Prostate gland (tissue), 2 donors: ENCODE measurements at places on chromosomes 7 and 10. TPM values are rescaled to one million over a fixed set of nuclear protein-coding genes. Genes with fewer than 3 reads are reported as not detected.

- no peak overlapping the region for H3K4me3 ChIP-seq
- DNase-seq: no peak
- H3K36me3 ChIP-seq: no peaks in the 10 kb centered on the region
- no peaks in the 10 kb centered on the region for H3K27me3 ChIP-seq
Observed at GRCh38 chr7:151694441-151694827, 174.7 kb upstream of the RHEB start.

DNA sequence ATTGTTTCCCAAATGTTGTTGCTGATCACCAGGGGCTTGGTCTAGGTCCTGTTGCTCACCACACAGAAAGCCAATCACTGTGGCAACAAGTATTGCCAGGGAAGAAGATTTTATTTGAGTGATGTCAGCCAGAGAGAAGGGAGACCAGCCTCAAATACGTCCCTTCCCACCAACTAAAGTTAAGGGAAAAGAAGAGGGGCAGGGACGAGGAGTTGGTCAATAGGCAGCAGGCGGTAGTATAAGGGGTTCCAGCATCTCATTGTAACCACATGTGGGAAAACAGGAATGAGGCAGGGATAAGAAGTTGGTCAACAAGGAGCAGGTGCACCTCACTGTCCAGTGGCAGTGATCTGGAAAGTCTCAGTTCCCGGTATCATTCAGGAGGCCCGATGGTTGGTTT is 138.9 kb upstream of the KCNMA1 start:
- H3K4me1 ChIP-seq: peaks cover 4% of the 10 kb centered on the region
- DNase-seq: no peak
- no peak overlapping the region for H3K4me3 ChIP-seq
- no peak overlapping the region for H3K27ac ChIP-seq

- H3K27ac ChIP-seq: no peak overlapping the region
- no peaks in the 10 kb centered on the region for H3K36me3 ChIP-seq
- H3K4me3 ChIP-seq: no peak overlapping the region
- H3K4me1 ChIP-seq: no peaks in the 10 kb centered on the region
- no peaks in the 10 kb centered on the region for H3K27me3 ChIP-seq
Observed at GRCh38 chr7:17640730-17641377, 299.4 kb downstream of the SNX13 start.

- peak; percentile 41 for DNase-seq
- no peaks in the 10 kb centered on the region for H3K4me1 ChIP-seq
- H3K27ac ChIP-seq: peak overlapping the region; percentile 89
- H3K36me3 ChIP-seq: no peaks in the 10 kb centered on the region
- H3K4me3 ChIP-seq: peak overlapping the region; percentile 63
Observed at GRCh38 chr7:99473315-99473596, 566 bp downstream of the ZNF789 start.

GRCh38 chr10:43821103-43821502 is 172.4 kb upstream of the ZNF32 start:
- no peak overlapping the region for H3K27ac ChIP-seq
- no peak for DNase-seq
- no peaks in the 10 kb centered on the region for H3K27me3 ChIP-seq
- no peak overlapping the region for H3K4me3 ChIP-seq
- no peaks in the 10 kb centered on the region for H3K4me1 ChIP-seq
- no peaks in the 10 kb centered on the region for H3K36me3 ChIP-seq

DNA sequence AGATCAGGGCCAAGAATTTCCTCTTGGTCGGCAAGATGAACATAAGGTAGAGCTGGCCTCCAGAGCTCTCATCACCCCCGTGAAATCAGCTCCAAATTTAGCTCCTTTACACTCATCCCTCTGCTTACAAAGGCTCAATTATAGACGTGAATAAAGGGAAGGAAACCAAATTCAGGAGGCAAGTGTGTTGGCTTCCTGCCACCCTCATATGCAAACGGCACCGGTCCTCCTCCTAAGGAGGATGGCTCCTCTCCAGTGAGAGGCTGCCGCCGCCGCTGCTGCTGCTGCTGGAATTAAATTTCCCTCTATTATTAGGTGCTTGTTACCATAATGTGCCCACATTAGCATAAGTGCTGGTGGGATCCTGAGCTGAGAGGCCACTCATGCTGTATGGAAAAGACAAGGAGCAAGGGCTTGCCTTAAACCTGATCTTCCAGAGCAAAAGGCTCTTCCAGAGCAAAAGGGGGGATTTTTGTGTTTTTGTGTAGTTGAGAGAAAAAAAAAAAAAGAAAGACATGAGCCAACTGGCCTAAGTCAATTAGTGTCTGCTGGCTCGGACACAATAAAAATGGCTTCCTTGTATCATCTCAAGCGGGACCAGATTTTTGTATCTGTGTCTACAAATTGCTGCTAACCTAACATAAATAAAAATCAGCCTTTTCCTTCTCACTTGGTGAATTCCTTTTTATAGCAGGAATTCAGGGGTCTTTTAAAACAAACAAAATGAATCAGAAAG is 68.4 kb downstream of the CDHR3 start:
- no peak overlapping the region for H3K27ac ChIP-seq
- no peaks in the 10 kb centered on the region for H3K4me1 ChIP-seq
- H3K4me3 ChIP-seq: no peak overlapping the region
- H3K27me3 ChIP-seq: no peaks in the 10 kb centered on the region

- no peak overlapping the region for H3K4me3 ChIP-seq
- no peak overlapping the region for H3K27ac ChIP-seq
- H3K36me3 ChIP-seq: no peaks in the 10 kb centered on the region
- DNase-seq: no peak
- no peaks in the 10 kb centered on the region for H3K4me1 ChIP-seq
Observed at GRCh38 chr7:5774136-5774535, 7.3 kb downstream of the RNF216 start.

DNA sequence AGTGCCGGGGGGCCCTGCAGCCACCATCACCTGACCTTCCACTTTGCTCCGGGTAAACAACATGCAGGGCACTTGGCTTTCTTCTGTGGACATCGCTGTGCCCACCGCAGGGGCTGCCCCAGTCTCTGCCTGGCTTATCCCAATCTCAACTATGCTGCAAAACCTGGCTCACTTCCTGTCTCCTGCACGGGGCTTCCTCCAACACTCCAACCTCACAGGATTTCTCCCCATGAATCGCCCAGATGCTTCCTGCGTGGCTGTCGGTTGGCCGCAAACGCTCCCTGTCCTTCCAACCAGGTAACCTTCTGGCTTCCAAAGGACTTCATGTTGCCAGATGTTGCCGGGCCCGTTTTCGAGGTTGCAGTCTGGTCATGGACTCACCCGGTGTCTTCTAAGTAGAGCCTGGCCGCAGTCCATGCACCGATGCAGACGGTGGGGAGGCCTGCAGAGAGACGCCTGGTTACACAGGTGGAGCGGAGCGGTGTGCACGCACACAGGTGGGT is 109.0 kb downstream of the VIPR2 start:
- H3K4me1 ChIP-seq: no peaks in the 10 kb centered on the region
- no peak overlapping the region for H3K27ac ChIP-seq
- no peak for DNase-seq

DNA sequence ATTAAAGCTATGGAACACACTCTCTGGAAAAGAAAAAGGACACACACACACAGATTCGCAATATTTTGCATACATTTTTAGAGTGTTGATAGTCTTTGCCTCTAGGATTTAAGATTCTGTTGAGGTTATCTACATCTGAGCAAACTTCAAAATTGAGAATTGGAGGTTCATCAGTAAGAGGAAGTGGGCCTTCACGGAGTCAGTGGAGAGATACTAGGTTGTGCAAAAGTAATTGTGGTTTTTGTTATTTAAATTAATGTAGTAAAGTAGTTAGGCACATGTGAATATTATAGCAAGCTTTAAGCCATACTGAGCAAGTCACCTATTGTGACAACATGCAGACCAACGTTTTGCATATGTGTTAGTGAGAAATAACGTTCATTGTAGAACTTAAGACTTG is 19.8 kb upstream of the NXPH1 start:
- H3K27me3 ChIP-seq: no peaks in the 10 kb centered on the region
- no peak overlapping the region for H3K27ac ChIP-seq
- no peak overlapping the region for H3K4me3 ChIP-seq
- DNase-seq: no peak
- H3K4me1 ChIP-seq: no peaks in the 10 kb centered on the region

DNA sequence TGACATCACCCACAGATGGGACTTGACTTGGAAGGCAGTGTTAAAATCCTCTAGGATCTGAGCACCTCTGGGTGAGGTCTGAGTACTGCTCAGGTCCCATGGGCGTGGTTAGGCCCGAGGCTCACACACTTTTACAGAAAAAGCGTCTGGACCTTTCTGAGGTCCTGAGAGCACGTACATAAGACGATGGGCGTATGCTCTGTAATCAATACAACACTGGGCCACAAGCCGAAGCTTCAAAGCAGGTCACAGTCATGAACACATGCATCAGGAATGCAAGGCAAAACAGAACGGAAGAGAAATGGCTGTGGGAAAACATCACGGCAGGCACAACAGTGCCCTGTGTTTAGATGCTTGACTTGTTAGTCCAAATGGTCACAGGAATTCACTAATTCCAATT is 112.2 kb downstream of the LARP4B start:
- H3K27me3 ChIP-seq: no peaks in the 10 kb centered on the region
- H3K36me3 ChIP-seq: peaks cover 7% of the 10 kb centered on the region
- H3K4me3 ChIP-seq: no peak overlapping the region
- no peak for DNase-seq
- no peaks in the 10 kb centered on the region for H3K4me1 ChIP-seq
- no peak overlapping the region for H3K27ac ChIP-seq

DNA sequence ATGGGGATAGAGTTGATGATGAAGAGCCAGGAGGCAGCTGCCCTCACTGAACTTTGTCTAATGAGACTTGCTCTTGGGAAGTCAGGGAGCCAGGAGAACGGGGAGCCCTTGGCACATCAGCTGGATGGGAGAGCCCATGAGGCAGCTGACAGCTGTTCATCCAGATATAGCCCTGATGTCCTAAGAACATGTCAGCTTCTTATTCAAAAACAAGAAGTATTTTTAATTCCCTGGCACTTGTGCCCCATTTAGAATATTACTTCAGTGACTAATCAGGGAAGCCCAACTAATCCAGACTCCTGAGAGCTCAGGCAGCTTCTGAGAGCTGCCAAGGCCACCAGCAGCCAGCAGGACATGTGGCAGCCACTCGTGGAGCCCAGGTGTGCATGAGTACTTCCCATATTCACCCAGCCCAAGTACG is 363.4 kb downstream of the GRID1 start:
- no peaks in the 10 kb centered on the region for H3K4me1 ChIP-seq
- DNase-seq: no peak
- no peak overlapping the region for H3K27ac ChIP-seq
- no peak overlapping the region for H3K4me3 ChIP-seq

GRCh38 chr10:85857791-85858190 is 508.8 kb downstream of the GRID1 start:
- H3K27ac ChIP-seq: no peak overlapping the region
- no peak for DNase-seq
- no peaks in the 10 kb centered on the region for H3K27me3 ChIP-seq
- no peaks in the 10 kb centered on the region for H3K36me3 ChIP-seq
- no peaks in the 10 kb centered on the region for H3K4me1 ChIP-seq

DNA sequence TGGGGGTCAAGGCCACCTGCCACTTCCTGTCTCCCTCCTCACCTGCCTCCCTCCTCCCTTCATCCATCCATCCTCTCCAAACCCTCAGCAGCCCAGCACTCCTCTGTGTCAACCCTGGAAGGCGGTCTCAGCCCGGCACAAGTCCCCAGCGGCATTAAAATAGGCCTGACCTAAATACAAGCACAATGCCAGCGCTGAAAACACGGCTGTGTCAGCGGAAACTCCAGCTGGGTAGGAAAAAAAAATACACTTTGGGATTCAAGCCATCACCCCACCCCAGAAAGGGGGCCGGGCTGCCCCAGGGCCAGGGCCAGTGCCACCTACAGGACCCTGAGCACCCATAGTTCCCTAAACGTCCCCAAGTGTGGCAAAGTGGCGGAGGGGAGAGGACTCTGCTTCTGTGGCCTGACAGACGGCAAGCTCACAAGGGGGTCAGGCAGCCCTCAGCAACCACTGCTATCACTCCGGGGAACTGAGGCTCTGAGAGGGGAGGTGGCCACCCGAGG is 22.7 kb upstream of the GTF2IRD1 start:
- no peak overlapping the region for H3K27ac ChIP-seq
- H3K4me1 ChIP-seq: no peaks in the 10 kb centered on the region
- no peak for DNase-seq
- no peaks in the 10 kb centered on the region for H3K27me3 ChIP-seq
- no peaks in the 10 kb centered on the region for H3K36me3 ChIP-seq

DNA sequence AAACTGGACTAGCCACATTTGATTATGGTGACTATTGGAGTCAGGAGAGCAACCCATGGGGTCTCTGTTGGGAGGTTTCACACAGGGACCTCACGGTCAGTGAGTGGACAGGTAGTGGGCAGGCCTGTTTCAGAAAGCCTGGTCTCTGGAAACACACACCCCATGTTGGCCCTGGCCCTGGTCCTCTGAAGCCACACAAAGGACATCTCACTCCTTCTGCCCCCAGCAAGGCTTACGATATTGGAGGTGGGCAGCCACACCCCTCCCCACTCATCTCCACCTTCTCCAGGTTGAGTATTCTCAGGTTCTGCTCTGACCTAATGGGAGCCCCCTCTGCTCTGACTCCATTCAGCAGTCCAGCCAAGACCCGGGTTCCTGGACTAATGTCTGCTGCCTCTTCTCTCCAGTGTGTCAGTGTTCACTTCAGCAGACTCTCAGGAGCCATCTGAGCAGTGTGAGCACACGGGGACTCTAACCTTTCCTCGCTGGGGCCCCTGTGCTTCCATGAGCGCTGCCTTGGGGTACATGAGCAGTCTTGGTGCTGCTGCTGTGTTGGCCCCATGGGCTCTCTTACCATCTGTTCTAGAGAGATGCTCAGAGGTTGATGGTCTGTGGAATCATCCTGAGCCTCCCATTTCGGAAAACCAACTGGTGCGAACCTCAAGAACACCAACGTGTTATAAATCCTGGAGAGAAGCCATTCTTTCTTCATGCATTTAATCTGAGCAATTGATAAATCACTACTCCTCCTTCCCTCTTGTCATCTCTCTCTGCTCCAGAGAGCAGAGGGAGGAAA is 748.6 kb downstream of the GRID1 start:
- H3K27ac ChIP-seq: no peak overlapping the region
- no peak overlapping the region for H3K4me3 ChIP-seq
- no peak for DNase-seq

- no peaks in the 10 kb centered on the region for H3K27me3 ChIP-seq
- H3K36me3 ChIP-seq: no peaks in the 10 kb centered on the region
- peak overlapping the region; percentile 96 for H3K27ac ChIP-seq
- no peak for DNase-seq
- no peaks in the 10 kb centered on the region for H3K4me1 ChIP-seq
- no peak overlapping the region for H3K4me3 ChIP-seq
Observed at GRCh38 chr7:27181795-27182275, 3.2 kb downstream of the HOXA11 start.

Gene CALML3
- 1.6 TPM for total RNA-seq

Gene PNLIPRP2
- not detected for total RNA-seq

Gene ARMC3
- total RNA-seq: not detected

Gene ARMH3
- total RNA-seq: 20.5 TPM

Gene SLC13A1
- not detected for total RNA-seq

Gene ATOH7
- not detected for total RNA-seq

Gene TMEM229A
- 51.7 TPM for total RNA-seq

Gene ATG9B
- total RNA-seq: 0.18 TPM

Gene ADAM22
- total RNA-seq: 8.5 TPM

Gene ITIH5
- total RNA-seq: 42.0 TPM

Gene MYL10
- not detected for total RNA-seq

Gene FUOM
- 8.7 TPM for total RNA-seq

Gene ZNF853
- 17.2 TPM for total RNA-seq
